ENCODE measurements at places on chromosomes 7 and 10.

GRCh38 chr10:23918839-23919238, 290.1 kb upstream of the KIAA1217 start:
- DNase-seq: no peak

DNA sequence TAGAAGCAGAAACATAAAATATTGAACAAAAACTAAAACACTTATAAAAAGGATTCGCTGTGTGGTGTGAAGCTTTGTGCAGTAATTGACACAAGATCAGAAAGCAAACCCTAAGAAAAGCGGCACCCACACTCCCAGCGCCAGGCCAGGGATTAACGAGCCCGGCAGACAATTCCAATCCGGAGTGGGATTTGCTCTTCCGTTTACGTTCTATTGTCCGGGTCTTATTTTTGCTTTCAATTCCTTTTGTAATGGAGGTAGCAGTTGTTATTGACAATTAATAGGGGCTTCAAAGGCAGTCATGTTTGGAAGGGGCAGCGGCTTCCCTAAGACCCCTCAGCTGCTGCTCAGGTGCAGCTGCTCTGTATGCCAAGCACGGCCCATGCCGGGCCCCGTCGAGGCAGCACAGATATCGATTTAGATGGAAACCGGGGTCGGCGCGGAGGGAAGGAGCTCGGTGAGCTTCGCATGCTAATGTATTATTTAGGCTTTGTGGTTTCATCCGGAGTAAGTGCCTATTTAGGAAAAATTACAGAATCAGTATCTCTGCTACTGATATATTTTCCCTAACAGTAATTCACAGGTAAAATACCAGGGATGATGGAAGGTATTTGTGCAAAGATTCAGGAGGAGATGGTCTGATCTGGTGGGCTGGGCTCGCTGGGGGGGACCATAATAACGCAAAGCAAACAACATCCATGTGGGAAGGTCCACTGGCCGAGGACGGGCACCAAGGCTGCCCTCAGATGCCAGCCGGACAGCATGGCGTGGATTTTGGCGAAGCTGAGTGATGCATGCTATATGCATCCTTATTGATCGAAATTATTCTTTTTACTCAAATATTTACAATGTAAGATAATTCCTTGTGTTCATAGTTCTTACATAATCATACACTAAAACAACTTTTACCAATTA, 561.7 kb downstream of the PTPRN2 start:
- DNase-seq: no peak

DNA sequence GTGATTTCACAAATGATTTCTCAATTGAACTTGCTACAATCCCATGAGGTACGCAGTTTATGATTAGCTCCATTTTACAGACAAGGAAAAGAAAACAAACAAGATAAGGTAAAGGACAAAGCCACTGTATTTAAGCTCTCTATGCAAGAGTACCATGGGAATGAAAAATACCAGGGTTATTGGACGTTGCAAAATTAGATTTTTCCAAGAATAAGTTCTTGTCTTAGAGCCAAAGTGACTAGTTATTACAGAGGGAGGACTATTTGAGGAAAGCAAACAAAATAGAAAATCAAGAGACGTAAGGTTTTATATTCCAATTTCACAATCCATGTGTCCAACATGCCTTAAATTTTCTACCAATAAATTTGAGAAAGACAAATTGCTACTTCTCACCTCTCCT, 97.9 kb upstream of the PTN start:
- DNase-seq: no peak

DNA sequence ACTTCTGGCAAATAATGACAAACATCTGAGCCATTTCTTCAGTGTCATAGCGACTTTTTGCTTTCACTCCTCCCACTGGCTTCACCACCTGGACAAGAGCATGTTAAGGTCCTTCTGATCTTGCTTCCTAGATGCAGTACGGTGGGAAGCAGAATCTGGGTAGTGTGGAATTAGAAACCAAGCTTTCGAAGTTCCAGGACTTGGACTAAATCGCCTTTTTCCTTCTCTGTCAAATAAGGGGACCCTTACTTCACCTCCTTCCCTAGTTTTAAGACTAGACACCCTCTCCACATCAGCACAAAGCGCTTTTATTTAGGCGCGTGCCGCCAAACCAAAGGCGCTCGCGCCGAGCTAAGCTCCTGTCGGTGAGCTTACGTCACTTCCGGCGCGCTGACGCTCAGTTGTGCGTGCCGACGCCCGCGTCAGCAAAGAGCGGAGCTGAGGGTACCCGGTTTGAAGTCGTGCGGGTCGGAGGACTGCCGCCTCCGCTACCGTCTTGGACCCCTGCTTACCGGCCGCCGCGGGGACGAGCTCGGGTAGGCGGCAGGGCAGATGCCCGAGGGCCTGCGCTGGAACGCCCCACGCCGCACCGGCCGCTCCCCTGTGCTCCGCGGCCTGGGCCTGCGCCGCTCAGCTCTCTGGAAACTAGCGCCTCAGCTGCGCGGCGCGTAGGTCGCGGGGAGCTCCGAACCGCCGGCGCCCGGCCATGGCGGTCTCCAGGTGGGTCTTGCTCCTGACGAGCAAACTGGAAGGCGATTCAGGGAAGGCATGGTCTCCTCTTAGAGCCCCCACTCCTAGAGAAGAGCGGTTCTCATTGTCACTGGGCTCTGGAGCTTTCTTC, at the start of gene BTAF1:
Gene BTAF1, plus strand, starts transcription at position 400 of the 841 bp plus-strand sequence. Its CDS starts 307 bp downstream, at position 707.
- peak; percentile 96 for DNase-seq

- DNase-seq: no peak
Measured at GRCh38 chr10:111435871-111436270, 359.0 kb downstream of the ADRA2A start.

- DNase-seq: no peak
Measured at GRCh38 chr10:88097092-88097516, 233.7 kb downstream of the PTEN start.

DNA sequence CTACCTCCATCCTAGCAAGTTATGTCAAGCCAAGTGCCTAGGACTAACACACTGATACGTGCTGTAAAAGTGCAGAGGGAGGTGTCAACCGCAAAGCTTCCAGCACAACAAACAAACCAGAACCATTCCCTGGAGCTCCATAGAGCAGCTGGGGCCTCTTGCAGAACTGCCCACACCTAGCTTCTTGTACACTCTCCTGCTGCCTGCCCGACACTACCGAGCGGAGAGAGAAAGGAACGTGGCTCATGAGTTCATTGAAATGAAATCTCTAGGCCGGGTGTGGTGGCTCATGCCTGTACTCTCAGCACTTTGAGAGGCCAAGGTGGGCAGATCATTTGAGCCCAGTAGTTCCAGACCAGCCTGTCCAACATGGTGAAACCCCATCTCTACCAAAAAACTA, 73.5 kb downstream of the MKI67 start:
- DNase-seq: no peak

DNA sequence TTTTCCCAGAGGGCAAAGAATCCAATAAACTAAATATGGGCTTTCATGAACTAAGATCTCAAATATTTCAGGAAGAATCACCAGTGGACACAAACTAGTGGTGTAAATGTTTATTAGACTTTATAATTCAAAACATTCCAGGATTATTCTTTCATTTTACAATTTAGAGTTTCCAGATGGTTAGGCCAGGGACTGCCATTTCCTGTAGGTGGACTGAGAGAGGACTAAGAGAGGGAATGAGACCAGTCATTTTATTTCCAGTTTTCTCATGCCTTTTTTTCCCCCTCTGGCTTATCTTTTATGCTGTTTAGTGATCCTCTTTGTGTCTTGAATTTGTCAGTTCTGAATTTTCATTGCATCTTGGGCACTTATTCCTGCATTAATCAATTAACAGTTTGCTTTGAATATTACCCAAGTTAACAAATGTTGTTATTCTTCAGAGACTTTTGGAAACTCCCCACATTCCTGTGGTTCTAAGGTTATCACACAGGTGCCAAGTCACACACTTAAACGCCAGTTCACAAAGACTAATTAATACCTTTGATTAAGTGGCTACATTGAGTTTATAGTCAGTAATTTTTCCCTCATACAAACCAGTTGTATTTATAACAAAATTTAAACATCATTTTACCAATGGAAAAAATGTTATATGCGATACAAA, 12.3 kb downstream of the CISD1 start:
- no peak for DNase-seq

GRCh38 chr7:111642373-111642772, 80.1 kb upstream of the IMMP2L start:
- DNase-seq: no peak

DNA sequence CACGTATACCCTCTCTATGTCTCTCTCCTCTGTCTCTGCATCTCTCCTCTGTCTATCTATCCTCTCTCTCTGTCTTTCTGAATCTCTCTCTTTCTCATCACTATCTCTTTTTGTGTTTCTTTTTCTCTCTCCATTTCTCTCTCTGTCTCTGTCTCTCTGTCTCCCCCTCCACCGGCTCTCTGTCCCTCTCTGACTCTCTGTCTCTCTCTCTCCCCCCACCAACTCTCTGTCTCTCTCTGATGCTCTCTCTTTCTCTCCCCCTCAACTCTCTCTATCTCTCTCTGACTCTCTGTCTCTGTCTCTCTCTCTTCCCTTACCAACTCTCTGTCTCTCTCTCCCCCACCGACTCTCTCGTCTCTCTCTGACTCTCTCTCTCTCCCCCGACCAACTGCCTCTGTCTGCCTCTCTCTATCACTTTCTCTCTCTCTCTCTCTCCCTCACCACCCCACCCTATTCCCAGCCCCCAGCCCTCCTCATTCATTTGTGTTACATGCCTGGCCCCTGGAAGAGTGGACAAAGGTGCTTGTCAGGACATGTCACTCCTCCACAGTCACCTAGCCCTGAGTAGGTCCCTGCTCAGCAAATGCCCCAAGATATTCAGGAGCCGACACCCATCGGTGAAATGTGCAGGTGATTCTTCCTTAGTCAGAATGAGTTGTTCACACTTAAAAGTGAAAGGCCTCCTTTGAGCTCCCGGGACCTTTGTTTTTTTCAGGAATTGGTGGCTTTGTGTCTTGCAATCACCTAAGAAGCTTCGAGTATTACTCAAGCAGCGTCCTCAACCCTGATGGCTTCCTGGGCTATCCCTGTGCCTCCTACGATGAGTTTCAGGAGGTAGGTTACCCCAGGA, 13.6 kb downstream of the PNLIPRP2 start:
- no peak for DNase-seq

DNA sequence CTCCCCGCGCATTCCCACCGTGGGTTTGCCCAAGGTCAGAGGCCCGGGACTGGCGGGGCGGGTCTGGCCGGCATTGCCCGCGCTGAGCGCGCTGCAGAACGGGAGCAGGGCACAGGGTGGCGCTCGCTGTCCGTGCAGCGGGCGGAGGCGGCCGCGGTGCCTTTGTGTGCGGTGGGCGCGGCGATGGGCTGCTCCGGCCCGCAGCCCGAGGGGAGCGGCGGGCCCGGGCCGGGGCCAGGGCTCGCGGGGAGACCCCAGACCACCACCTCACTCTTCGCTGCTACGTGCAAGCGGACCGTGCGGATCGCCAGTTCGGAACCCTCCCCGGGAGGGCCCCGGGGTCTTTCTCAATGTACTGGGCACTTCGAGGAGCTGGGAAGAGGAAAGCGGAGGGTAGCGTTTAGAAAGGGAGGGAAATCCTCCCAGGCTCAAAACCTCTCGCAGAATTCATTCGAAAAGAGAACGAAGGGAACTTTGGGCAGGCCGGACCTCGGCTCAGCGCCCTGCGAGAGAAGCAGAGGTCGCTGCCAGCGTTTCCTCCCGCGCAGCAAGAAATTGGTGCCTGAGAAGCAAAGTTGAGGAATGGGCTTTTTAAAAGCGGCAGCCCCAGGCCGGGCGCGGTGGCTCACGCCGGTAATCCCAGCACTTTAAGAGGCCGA, 8.5 kb downstream of the SP8 start:
- DNase-seq: no peak

- DNase-seq: no peak
Measured at GRCh38 chr10:119517235-119518141, 25.0 kb downstream of the RGS10 start.

DNA sequence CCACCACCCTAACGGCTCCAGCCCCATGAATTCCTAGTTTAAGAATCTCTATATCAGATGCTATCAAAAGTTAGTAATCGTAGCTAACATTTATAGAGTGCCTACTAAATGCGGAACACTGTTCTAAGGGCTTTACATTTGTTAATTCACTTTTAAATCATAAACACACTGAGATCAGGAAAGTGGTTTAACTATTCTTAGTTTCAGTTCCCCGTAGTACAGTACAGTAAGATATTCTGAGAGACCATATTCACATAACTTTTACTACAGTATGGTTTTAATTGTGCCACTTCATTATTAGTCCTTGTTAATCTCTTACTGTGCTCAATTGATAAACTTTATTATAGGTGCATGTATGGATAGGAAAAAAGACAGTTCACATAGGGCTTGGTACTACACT, 22.5 kb downstream of the SYPL1 start:
- no peak for DNase-seq

GRCh38 chr7:93715234-93715633, 140.7 kb upstream of the CALCR start:
- DNase-seq: peak; percentile 14

DNA sequence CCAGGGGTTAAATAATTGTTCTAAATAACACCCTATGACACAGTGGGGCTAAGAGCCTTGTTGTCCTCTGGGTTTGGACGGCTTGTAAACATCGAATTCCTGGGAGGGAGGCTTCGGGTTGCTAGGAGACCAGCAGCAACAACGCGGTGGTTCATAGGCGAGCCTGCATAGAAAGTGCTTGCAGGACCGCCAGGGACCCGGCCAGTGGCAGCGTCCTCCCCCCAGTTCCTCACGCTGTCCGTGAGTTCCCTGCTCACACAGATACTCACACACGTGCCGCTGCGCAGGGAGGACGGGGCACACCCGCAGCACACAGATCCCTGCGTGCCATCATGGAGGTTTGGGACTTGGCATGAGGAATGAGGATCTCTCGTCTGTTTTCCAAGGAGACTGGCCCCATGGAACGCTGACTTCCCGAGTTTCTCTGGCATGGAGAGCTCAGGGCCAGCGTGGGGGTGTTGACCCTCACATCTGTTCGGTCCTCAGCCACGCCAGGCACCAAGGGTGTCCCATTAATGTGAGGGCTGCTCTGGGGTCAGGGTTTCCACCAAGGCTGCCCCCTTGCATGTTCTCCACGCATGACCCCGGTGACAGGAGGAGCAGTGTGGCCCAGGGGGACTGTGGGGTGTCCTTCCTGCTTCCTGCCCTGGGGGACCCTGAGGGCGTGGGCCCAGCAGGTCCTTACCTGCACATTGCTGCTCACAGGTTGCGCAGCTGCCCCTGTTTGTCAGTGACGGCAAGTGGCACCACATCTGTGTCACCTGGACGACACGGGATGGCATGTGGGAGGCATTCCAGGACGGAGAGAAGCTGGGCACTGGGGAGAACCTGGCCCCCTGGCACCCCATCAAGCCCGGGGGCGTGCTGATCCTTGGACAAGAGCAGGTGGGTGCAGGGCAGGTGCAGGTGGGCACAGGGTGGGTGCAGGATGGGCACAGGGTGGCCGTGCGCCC, 9.7 kb downstream of the NPTX2 start:
- no peak for DNase-seq
